ENCODE measurements at places on chromosomes 7 and 10.

- no peak for DNase-seq
Observed at GRCh38 chr7:7795630-7796121, 77.3 kb upstream of the RPA3 start.

- no peak for DNase-seq
Observed at GRCh38 chr10:28985137-28985885, 303.6 kb upstream of the LYZL1 start.

GRCh38 chr7:67625257-67625737 is 628.7 kb downstream of the TYW1 start:
- peak; percentile 72 for DNase-seq

DNA sequence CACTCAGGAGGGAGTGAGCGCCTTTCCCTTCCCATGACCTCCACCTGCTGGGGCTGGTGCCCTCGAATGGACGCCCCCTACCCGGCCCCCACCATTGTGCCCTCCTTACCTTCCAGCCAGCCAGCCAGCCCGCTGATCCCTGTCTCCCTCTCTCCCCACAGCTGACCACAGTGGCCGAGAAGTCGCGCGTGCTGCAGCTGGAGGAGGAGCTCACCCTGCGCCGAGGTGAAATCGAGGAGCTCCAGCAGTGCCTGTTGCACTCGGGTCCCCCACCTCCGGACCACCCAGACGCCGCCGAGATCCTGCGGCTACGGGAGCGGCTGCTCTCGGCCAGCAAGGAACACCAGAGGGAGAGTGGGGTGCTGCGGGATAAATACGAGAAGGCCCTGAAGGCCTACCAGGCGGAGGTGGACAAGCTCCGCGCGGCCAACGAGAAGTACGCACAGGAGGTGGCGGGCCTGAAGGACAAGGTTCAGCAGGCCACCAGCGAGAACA is 77.9 kb upstream of the GTF2IRD1 start:
- no peak for DNase-seq

- DNase-seq, result no peak
Observed at GRCh38 chr7:36088553-36088952, 64.5 kb upstream of the EEPD1 start.

- DNase-seq, result no peak
Observed at GRCh38 chr7:117137868-117138267, 184.6 kb downstream of the ST7 start.

GRCh38 chr10:21737106-21737505 is 203.1 kb downstream of the MLLT10 start:
- no peak for DNase-seq

- no peak for DNase-seq
Observed at GRCh38 chr10:5591336-5591824, 66.6 kb downstream of the CALML3 start.

GRCh38 chr10:44979281-44980191 is 927 bp upstream of the DEPP1 start:
- DNase-seq, result no peak

DNA sequence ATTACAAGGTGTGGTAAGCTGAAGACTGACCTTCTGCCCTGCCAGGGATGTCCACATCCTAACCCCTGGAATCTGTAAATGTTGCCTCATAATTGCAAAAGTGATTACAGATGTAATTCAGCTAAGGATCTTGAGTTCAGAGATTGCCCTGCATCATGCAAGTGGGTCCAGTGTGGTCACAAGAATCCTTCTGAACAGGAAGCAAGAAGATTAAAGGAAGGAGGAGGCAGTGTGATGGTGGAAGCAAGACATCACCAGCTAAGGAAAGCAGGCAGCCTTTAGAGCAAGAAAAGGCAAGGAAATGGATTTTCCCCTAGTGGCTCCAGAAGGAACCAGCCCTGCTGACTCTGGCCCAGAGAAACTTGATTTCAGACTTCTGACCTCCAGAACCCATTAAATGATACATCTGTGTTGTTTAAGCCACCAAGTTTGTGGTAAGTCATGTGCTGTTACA is 78.1 kb downstream of the USP6NL start:
- DNase-seq, result no peak

GRCh38 chr7:28086198-28086597 is 94.4 kb downstream of the JAZF1 start:
- no peak for DNase-seq

DNA sequence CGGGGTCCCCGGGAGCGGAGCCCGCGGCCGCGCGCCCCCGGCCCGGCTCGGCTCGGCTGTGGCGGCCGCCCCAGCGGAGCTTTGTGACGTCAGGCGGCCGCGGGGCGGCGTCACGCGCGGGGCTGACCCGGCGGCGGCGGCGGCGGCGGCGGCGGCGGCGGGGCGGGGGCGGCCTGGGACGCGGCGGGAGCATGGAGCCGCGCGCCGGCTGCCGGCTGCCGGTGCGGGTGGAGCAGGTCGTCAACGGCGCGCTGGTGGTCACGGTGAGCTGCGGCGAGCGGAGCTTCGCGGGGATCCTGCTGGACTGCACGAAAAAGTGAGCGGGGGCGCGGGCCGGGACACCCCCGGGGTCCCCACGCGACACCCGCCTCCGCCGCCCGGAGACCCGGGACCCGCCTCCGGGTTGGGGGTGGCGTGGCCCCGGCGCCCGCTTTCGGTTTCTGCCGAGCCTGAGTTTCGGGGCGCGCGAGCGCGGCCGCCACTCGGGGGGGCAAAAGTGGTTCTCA is at the start of gene PWWP2B:
Gene PWWP2B, plus strand, starts transcription at position 165 of the 506 bp plus-strand sequence. Its CDS starts 27 bp downstream, at position 192.
- no peak for DNase-seq

GRCh38 chr7:6558837-6559236 is 7.6 kb upstream of the GRID2IP start:
- no peak for DNase-seq

DNA sequence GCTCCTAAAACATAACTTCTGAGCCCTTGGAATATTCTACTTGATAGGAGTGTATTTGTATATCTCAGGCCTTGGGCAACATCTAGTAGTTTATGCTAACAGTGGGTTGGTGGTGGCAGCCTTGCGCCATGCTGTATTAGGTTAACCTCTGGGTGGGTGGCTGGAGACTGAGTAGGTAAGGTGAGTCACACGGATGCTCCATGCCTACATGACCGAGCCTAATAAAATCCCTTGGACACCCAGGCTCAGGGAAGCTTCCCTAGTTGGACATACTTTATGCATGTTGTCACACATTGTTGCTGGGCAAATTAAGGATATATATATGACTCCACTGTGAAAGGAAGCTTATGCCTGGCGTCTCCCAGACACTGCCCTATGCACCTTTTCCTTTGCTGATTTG is 6.0 kb upstream of the DAGLB start:
- no peak for DNase-seq

- DNase-seq, result no peak
Observed at GRCh38 chr7:122989041-122989440, 6.5 kb downstream of the TAS2R16 start.

- no peak for DNase-seq
Observed at GRCh38 chr10:55048830-55049498, 247.9 kb upstream of the PCDH15 start.

- no peak for DNase-seq
Observed at GRCh38 chr10:82575318-82575717, 700.3 kb downstream of the NRG3 start.

- no peak for DNase-seq
Observed at GRCh38 chr7:36875794-36876193, 151.5 kb upstream of the AOAH start.

DNA sequence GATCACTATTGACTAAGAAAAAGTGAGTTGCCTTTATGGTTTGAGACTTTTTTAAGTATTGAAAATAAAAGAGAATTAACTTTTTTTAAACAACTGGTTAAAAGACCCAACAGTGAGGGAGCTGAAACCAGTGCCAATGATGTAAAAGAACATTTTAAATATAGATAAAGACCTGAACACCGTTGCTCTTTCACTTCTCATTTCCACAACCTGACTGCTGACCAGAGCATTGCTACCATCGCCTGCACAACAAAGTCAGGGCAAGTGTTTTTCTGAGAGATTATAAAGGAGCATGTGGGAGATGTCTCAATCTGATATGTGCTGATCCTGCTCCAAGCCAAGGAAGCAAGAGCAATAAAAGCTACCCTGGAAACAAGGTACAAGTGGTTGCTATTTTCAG is 34.7 kb downstream of the IMMP2L start:
- no peak for DNase-seq

DNA sequence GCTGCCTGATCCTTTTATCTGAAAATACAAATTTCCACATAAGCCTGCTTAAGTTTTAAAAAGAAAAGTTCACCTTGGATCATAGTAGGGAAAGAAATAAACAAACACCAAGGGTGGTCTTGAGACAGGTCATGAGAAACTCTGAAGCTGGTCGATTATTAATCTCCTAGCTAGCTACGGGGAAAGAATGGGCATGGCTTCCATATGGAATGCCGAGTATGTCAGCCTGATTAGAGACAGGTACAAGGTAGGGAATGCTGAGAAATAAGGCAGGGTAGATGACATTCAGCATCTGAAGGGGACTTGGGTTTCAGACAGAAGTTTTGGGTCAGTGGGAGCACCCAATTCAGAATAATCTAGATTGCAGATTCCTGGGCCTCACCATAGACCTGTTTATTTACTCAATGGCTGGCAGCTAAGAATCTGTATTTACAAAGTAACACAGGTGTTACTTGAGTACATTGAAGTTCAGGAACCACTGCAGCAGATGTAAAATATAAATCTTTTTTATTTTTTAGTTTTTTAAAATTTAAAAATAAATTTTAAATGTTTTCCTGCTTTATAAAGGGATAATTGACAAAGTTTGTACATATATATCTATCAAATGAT is 49.0 kb downstream of the SCIN start:
- no peak for DNase-seq

DNA sequence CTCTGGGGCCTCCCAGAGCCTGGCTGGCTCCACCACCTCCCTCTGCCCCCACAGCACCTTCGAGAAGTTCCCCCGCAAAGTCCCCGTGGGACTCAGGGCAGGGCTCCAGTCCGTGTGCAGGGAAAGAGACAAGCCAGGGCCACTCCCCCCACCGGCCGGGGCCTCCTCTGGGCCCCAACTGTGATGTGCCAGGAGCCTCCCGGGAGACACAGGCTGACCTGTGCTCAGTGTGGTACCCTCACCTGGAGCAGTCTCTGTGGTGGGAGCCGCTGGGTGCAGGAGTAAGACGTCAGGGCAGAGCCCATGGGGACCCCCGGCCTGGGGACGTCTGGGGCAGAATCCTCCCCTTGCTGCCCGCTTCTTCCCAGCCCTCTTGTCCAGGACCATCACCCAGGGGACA is 1.5 kb upstream of the ADGRA1 start:
- DNase-seq, result no peak

DNA sequence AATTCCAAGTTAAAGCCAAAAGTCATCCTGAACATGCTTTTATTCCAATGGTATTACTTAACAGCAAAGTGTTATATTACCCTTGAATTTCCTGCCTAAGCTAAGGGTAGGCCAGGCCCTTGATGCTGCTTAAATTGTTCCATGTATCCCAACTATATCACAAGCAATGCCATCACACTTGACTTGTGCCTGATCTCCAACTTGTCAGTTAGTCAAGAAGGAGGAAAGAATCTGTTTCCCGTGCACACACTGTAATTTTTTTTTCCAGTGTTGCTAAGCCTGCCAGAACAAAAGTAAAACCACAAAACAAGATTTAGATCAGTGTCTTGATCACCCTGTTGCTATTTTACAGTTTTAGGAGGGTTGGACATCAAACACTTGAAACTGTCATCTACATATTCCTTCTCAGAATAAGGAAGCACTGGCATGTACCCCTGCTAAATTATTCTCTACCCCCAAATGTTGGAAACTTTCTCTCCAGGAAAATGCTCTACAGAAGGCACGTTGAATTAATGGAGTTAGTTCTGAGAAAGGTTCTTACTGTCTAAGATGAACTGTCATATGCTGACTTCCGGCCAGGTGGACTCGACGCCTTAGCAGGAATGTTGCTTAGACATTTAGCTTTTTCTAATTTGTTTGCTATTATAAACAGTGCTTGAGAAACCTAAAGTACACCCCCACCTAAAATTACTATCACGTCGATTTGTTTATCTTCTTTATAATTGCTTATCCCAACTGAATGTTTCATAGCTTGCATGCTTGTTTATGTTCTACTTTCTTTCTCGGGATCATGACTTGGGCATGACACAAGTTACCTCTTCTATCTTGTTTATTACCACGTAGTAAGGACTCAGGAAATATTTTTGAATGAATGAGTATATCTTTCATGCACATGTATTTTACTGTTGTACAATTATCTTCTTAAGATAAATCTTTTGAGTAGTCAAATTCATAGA is 105.5 kb upstream of the ZNF438 start:
- no peak for DNase-seq

DNA sequence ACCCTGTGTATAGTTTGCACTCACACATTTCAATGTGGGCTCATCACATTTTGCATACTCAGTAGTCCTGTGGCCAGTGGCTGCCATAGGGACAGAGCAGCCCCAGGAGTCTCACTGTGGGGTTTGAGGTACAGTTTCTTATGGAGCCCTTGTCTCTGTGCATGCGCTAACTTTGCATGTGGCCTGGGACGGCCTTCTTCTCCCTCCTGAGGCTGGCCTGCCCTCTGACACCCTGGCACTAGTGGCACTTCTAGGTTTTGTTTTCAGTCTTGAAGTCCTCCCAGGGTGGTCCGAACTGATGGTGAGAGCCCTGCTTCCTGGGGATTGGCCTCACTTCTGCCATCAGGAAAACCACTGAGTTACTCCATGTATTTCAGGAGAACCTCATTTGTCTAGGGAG is 21.2 kb downstream of the NACAD start:
- DNase-seq, result no peak

GRCh38 chr10:2137549-2138174 is 400.3 kb upstream of the ADARB2 start:
- DNase-seq, result no peak

GRCh38 chr7:137753948-137754851 is 92.6 kb downstream of the DGKI start:
- no peak for DNase-seq

- no peak for DNase-seq
Observed at GRCh38 chr10:95588025-95588424, 26.9 kb upstream of the SORBS1 start.
